Esophagus squamous epithelium (tissue), 5 donors: ENCODE measurements at places on chromosomes 3 and 15. TPM values are rescaled to one million over a fixed set of nuclear protein-coding genes. Genes with fewer than 3 reads are reported as not detected.

Gene CTXN2
- not detected for total RNA-seq

Gene PLS1
- total RNA-seq = 14.8 TPM

Gene MRPS25
- 33.0 TPM for total RNA-seq

Gene SLC22A13
- not detected for total RNA-seq

Gene PLOD2
- 29.1 TPM for total RNA-seq

Gene MESP1
- not detected for total RNA-seq

Gene BCHE
- 2.1 TPM for total RNA-seq

Gene JMJD7
- total RNA-seq = 36.9 TPM

Gene CCR4
- 0.57 TPM for total RNA-seq

Gene SOX2
- 40.6 TPM for total RNA-seq

Gene DAZL
- not detected for total RNA-seq

Gene CLPX
- 51.0 TPM for total RNA-seq

Gene ITPKA
- 0.19 TPM for total RNA-seq

Gene A4GNT
- not detected for total RNA-seq

Gene CHDH
- total RNA-seq = 1.00 TPM

Gene CHRNA5
- total RNA-seq = 0.95 TPM

Gene EPHA3
- 0.38 TPM for total RNA-seq

Gene ATP8B4
- total RNA-seq = 3.7 TPM

Gene FANCD2OS
- total RNA-seq = not detected

Gene DMXL2
- 15.1 TPM for total RNA-seq

Gene WNT5A
- total RNA-seq = 28.8 TPM

Gene ZNF80
- not detected for total RNA-seq

Gene CAMKV
- not detected for total RNA-seq

Gene EID1
- total RNA-seq = 34.9 TPM

Gene MASP1
- 1.2 TPM for total RNA-seq

Gene LDHAL6B
- total RNA-seq = not detected

Gene MYZAP
- 36.0 TPM for total RNA-seq

Gene ADGRG7
- not detected for total RNA-seq

Gene GOLGA6D
- not detected for total RNA-seq

Gene SERF2
- 797 TPM for total RNA-seq

Gene SLC35G2
- 2.4 TPM for total RNA-seq

Gene TM6SF1
- total RNA-seq = 4.3 TPM

Gene GPR156
- total RNA-seq = 0.94 TPM

Gene CNTN4
- 0.31 TPM for total RNA-seq

Gene INSYN1
- 17.2 TPM for total RNA-seq

Gene CHRFAM7A
- total RNA-seq = 0.19 TPM

Gene SCAANT1
- not detected for total RNA-seq

Gene PAQR9
- total RNA-seq = not detected

Gene NRG4
- 2.8 TPM for total RNA-seq

Gene FOXL2NB
- total RNA-seq = 0.57 TPM

Gene ANKRD34C
- total RNA-seq = not detected

Gene INKA1
- total RNA-seq = 20.0 TPM

Gene HCN4
- not detected for total RNA-seq

Gene STRC
- 0.03 TPM for total RNA-seq

Gene CAMK2N2
- total RNA-seq = not detected

Gene ERICH6
- not detected for total RNA-seq

Gene VWA5B2
- not detected for total RNA-seq

Gene CCR9
- not detected for total RNA-seq

Gene CD200R1
- 9.6 TPM for total RNA-seq

Gene ACP3
- 39.2 TPM for total RNA-seq

Gene COL6A5
- 0.15 TPM for total RNA-seq

Gene HYAL3
- total RNA-seq = 7.9 TPM

Gene SPESP1
- 2.1 TPM for total RNA-seq

Gene NR2F2
- 3.7 TPM for total RNA-seq

Gene CLDN18
- total RNA-seq = not detected

Gene SNUPN
- total RNA-seq = 8.7 TPM

Gene NEIL1
- 9.2 TPM for total RNA-seq

Gene COL6A6
- 0.04 TPM for total RNA-seq

Gene USP8
- 48.1 TPM for total RNA-seq

Gene FYCO1
- 19.7 TPM for total RNA-seq
